ENCODE measurements at places on chromosomes 3 and 15. TPM values are rescaled to one million over a fixed set of nuclear protein-coding genes. Genes with fewer than 3 reads are reported as not detected.

DNA sequence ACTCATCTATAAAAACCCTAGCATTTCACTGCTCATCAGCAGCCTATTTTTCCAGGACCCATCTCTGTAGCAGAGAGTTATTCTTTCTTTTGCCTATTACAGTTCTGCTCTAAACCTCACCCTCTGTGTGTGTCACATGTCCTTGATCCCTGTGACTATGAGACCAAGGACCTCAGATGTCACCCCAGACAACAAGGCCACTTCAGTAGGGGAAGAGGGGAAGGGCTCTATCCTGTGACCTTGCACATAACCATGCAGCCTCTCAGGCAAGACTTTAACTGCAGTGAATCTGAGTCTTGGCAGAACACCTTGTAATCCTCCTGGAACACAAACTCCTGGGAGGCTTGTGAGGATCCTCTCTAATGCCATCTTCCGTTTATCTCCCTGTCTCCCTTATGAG, 4.4 kb upstream of the ZNF589 start:
- H3K27ac ChIP-seq, result no peak overlapping the region
- no peak overlapping the region for H3K4me3 ChIP-seq
- no peak for DNase-seq
- no peaks in the 10 kb centered on the region for H3K27me3 ChIP-seq

DNA sequence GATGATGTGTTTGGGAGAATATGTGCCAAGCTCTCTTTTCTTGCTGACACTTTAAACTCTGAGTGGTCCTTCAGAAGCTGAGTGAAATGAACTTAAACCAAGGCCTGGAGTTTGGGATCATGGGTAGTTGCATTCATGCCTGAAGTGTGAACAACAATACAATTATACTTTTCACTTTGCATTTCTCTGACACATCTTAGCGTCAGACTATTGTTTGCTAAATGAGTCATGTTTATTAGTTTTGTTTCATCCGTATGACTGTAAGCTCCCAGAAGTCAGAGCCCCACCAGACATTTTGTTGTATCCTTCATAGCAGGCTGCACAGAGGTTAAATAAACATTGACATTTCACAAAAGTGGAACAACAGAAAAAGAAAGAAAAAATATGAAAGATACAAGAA, 542.6 kb downstream of the TUSC7 start:
- no peak overlapping the region for H3K27ac ChIP-seq
- no peaks in the 10 kb centered on the region for H3K36me3 ChIP-seq
- H3K27me3 ChIP-seq, result no peaks in the 10 kb centered on the region

GRCh38 chr3:104245261-104245660, 1121.4 kb upstream of the ALCAM start:
- no peaks in the 10 kb centered on the region for H3K27me3 ChIP-seq
- H3K4me3 ChIP-seq, result no peak overlapping the region
- H3K4me1 ChIP-seq, result no peaks in the 10 kb centered on the region
- H3K27ac ChIP-seq, result no peak overlapping the region

- H3K27me3 ChIP-seq, result peaks cover 3% of the 10 kb centered on the region
- no peak overlapping the region for H3K4me3 ChIP-seq
- H3K4me1 ChIP-seq, result peaks cover 2% of the 10 kb centered on the region
Observed at GRCh38 chr3:124893526-124893925, 6.4 kb upstream of the ITGB5 start.

GRCh38 chr3:52176951-52177700, 20.8 kb upstream of the ALAS1 start:
- no peaks in the 10 kb centered on the region for H3K27me3 ChIP-seq
- no peak overlapping the region for H3K4me3 ChIP-seq
- no peak overlapping the region for H3K27ac ChIP-seq
- DNase-seq, result no peak
- H3K4me1 ChIP-seq, result peaks cover 16% of the 10 kb centered on the region
- H3K36me3 ChIP-seq, result no peaks in the 10 kb centered on the region

DNA sequence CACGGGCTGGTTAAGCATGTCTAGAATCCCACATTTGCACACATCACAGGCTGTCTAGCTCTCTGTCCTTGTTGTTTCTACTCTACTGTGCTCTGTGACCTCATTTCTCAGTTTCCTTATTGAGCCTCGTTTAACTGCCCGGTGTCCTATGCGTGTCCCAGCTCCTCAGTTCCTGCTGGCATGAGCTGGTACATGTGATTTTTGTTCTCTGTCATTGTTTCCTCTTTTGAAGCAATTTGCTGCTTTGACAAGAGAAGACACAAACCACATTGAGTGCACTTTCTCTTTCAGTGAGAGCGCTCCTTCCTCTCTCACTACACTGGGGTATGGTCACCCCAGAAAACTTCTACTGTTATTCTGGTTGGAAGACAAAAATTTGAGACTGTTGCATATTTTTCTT, 563.5 kb downstream of the PDCD6IP start:
- H3K27ac ChIP-seq, result no peak overlapping the region
- no peak overlapping the region for H3K4me3 ChIP-seq
- H3K27me3 ChIP-seq, result no peaks in the 10 kb centered on the region
- no peaks in the 10 kb centered on the region for H3K4me1 ChIP-seq
- no peak for DNase-seq
- H3K36me3 ChIP-seq, result no peaks in the 10 kb centered on the region

Gene ZNF860
- total RNA-seq, result 0.27 TPM

DNA sequence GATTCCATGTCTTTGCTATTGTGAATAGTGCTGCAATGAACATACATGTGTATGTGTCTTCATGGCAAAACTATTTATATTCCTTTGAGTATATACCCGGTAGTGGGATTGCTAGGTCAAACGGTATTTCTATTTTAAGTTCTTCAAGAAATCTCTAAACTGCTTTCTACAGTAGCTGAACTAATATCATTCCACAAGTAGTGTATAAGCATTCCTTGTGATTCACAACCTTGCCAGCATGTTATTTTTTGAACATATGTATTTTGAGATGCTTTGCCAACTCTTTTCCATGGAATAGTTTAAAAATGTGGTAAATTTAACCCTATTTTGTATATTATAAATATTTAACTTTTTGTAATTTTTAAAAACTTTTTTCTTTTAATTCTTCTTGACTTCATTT, 592.7 kb upstream of the NAALADL2 start:
- H3K4me3 ChIP-seq, result no peak overlapping the region
- no peak for DNase-seq
- H3K27ac ChIP-seq, result no peak overlapping the region
- H3K36me3 ChIP-seq, result no peaks in the 10 kb centered on the region

GRCh38 chr3:159953325-159954085, 35.1 kb upstream of the IL12A start:
- no peaks in the 10 kb centered on the region for H3K36me3 ChIP-seq
- no peak for DNase-seq

- no peaks in the 10 kb centered on the region for H3K27me3 ChIP-seq
- H3K4me3 ChIP-seq, result no peak overlapping the region
- no peaks in the 10 kb centered on the region for H3K4me1 ChIP-seq
- H3K36me3 ChIP-seq, result no peaks in the 10 kb centered on the region
- no peak overlapping the region for H3K27ac ChIP-seq
- no peak for DNase-seq
Observed at GRCh38 chr3:76264911-76265310, 479.6 kb upstream of the ZNF717 start.

Gene SMC4
- total RNA-seq, result 180 TPM

- no peak overlapping the region for H3K27ac ChIP-seq
- no peaks in the 10 kb centered on the region for H3K27me3 ChIP-seq
- H3K36me3 ChIP-seq, result no peaks in the 10 kb centered on the region
- H3K4me1 ChIP-seq, result peaks cover 15% of the 10 kb centered on the region
Observed at GRCh38 chr15:87578776-87579175, 677.8 kb downstream of the NTRK3 start.

Gene ISLR2
- total RNA-seq, result 10.9 TPM

DNA sequence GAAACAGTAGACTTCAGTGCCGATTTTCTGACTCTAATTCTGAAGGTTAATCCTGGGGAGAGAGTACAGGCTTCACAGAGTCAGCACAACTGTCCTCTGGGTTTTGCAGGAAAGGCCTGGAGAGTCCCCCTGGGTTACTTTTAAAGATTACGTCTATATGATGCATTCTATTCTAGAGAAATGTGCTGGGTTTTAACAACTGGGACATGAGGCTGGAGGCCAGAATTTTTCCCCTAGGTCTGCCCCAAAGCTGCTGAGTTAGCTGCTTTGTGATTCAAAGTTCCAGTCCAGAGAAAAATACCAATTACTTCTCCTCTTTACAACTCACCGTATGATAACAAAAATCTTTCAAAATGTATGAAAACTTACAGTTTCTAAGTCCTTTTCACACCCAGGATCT, 240.7 kb upstream of the TPRG1 start:
- peak overlapping the region; percentile 76 for H3K27ac ChIP-seq
- DNase-seq, result no peak
- no peaks in the 10 kb centered on the region for H3K36me3 ChIP-seq
- no peaks in the 10 kb centered on the region for H3K27me3 ChIP-seq
- no peak overlapping the region for H3K4me3 ChIP-seq
